Epithelial cell of proximal tubule (primary cell): ENCODE measurements at places on chromosomes 6 and 20.

DNA sequence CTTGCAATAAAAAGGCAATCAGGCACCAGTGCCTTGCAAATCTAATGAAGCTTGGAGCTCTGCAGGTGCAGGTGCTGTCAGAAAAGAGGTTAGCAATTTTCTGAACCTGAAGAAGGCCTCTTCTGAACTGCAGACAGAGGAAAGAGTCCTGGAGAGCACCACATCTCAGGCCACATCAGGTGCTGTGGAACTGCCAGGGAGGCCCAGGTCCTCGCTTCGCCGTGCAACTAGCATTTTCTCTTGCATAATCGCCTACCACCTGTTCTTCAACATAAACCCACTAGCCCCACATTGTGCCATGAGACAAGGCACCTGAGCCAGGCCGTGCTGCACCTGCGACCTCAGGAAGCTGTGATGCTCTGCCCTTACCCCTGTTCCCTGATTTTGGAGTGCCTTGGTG lies 187.6 kb downstream of the DTNBP1 start:
- no peak for DNase-seq

- no peak for DNase-seq
Measured at GRCh38 chr20:10006447-10007090, 28.2 kb upstream of the ANKEF1 start.

DNA sequence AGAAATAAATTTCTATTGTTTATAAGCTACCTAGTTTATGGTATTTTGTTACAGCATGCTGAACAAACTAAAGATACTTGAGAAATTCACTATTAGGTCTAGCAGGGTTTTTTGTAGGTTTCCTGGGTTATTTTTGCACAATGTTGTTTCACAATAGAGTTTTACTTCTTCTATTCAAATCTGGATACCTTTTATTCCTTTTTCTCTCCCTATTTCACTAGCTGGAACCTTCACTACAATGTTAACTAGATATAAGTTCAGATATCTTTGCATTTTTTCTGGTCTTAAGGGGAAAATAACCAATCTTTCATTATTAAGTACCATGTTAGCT lies 237.7 kb upstream of the CITED2 start:
- DNase-seq: no peak

- no peak for DNase-seq
Measured at GRCh38 chr20:4056880-4057279, 41.5 kb upstream of the RNF24 start.

- DNase-seq: no peak
Measured at GRCh38 chr6:53737746-53738145, 57.1 kb upstream of the LRRC1 start.

- DNase-seq: peak; percentile 32
Measured at GRCh38 chr20:5191829-5192569, 65.2 kb downstream of the CDS2 start.

GRCh38 chr6:168225471-168225911 lies 94.1 kb downstream of the DACT2 start:
- DNase-seq: no peak

GRCh38 chr20:16020971-16021370 lies 552.3 kb downstream of the KIF16B start:
- peak; percentile 61 for DNase-seq
